IPS DF 19.7 (cell line): ENCODE measurements at places on chromosomes 16 and 17.

- no peak for DNase-seq
These were observed 27.2 kb downstream of the ZNF423 start for GRCh38 chr16:49828533-49829267.

DNA sequence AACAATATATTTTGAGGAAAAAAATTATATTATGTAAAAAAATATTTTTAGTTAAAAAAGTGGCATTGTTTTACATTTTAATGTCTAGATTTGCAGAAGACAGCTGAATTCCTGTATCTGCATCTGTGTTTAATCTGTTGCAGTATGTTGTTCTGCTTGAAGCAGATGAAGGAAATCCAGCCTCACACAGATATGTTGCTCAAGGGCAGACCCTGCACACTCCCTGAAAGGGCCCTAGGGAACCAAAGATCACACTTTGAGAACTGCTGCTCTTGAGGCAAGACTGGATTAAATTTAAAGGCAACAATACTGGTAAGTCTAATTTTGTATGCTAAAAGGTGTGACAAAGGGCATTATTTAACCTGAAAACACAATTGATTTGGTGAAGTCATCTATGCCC is 16.4 kb upstream of the SLC6A4 start:
- no peak for DNase-seq

GRCh38 chr16:82867485-82867884 is 240.7 kb downstream of the CDH13 start:
- DNase-seq, result no peak

DNA sequence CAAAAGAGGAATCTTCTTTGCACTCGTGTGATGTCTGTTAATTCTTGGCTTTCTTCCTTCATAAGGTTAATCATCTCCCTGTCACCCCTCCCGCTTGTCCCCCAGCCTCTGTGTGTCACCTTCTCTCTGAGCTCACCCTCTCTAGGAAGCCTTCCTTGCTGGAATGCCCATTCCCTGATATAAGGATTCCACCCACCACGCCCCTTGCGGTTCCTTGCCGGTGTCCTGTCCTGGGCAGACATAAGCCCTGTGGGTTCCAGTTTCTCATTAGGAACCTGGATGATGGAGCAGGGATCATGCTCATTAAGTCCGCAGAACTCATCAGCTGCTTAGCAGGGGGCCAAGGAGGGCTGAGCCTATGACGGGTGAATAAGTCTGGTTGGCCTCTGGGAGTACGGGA is 559.3 kb downstream of the MAF start:
- no peak for DNase-seq

- no peak for DNase-seq
These were observed 22.5 kb upstream of the CMTR2 start for GRCh38 chr16:71311553-71312158.

GRCh38 chr17:4796552-4796920 is 572 bp downstream of the PSMB6 start:
- no peak for DNase-seq

DNA sequence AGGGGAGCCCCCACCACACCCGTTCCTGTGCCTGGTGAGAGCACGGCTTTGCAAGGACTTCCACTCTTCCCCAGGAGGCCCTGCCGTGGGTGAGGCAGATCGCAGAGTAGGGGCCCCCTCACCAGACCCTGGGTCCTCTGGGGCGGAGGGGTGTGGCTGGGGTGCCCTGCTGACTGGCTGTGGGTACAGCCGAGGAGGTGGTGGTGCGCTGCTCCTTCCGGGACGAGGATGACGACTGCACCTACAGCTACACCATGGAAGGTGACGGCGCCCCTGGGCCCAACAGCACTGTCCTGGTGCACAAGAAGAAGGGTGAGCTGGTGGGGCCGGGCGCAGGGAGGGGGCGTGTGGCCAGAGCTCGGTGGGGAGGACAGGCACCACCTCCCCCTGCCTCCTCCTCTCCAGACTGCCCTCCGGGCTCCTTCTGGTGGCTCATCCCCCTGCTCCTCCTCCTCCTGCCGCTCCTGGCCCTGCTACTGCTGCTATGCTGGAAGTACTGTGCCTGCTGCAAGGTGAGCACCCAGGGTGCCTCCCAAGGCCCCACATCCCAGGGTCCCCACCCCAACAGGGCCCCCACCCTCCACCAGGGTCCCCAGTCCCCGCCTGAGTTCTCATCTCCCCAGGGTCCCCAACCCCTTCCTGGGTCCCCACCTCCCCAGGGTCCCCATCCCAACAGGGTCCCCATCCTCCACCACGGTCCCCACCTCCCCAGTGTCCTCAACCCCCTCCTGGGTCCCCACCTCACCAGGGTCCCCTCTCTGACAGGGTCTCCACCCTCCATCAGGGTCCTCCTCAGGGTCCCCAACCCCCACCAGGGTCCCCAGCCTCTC is 16.1 kb downstream of the ITGB4 start:
- no peak for DNase-seq

DNA sequence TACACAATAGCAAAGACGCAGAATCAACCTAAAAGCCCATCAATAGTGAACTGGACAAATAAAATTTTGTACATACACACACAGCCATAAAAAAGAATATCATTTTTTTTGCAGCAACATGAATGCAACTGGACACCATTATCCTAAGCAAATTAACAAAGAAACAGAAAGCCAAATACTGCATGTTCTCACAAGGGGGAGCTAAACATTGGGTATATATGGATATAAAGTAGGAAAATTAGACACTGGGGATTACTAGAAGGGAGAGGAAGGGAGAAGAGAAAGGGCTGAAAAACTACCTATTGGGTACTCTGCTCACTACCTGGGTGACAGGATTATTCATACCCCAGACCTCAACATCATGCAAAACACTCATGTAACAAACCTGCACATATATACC is 28.2 kb downstream of the ADAMTS18 start:
- DNase-seq, result no peak

DNA sequence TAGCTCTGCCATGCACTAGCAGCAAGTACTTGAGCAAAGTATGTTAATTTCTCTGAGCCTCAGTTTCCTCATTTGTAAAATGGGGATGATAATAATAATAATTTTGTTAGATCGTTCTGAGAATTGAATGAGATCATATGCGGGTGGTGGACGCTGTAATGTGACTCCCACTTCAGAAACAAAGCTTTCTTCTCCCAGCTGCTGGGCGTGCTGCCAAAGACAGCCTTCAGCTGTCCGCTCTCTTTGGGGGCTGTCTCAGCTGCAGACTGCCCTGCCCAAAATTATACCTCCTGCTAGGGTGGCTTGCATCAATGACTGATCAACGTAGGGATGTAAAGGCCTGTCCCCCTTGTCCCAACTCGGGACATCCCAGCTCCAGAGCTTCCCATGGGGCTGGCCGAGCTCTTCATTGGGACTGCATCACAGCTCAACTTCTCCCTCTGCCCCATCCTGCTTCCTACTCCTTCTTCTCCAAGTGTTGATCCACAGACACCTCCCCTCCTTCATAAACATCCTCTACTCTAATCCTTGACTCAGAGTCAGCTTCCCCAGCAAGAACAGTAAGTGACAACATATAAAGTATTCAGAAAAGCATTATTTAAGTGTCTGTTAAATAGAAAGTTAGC is 30.7 kb upstream of the CDH5 start:
- no peak for DNase-seq

GRCh38 chr17:51128076-51128475 is 7.4 kb upstream of the SPAG9 start:
- no peak for DNase-seq

DNA sequence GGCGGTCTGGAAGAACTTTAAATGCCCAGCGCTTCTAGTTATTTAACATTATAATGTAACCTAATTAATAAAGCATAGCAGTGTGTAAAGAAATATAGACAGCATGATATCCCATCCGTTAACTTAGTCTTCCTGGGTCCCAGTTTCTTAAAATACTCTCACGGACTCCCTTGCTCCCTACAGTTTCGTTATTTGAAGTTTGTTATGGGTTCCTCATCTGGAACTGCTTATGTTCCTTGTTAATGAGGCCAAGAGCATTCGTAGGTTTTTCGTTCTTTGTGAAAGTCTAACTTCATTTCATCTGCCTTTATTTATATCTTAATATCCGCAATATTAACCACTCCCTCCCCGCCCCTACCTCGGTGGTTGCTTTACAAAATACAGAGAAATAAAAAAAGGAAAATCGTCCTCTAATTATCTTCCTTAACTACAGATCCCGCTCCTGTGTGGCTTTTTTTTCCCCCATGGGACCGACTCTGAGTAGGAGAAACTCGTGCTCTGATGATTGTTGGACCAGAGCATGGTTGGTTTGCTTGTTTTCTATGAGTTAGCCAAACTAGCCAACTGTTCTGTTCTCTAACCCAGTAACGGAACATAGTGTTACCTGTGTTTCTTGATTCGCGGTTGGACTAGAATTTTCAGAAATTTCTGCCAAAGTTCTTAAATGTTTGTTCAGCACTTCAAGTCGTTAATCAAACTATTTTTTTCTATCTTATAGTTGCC is 863 bp downstream of the ADPRM start:
- no peak for DNase-seq

GRCh38 chr17:81839301-81839700 is 4.5 kb upstream of the PPP1R27 start:
- no peak for DNase-seq

GRCh38 chr16:83779886-83780285 is 27.9 kb upstream of the HSBP1 start:
- DNase-seq, result no peak

DNA sequence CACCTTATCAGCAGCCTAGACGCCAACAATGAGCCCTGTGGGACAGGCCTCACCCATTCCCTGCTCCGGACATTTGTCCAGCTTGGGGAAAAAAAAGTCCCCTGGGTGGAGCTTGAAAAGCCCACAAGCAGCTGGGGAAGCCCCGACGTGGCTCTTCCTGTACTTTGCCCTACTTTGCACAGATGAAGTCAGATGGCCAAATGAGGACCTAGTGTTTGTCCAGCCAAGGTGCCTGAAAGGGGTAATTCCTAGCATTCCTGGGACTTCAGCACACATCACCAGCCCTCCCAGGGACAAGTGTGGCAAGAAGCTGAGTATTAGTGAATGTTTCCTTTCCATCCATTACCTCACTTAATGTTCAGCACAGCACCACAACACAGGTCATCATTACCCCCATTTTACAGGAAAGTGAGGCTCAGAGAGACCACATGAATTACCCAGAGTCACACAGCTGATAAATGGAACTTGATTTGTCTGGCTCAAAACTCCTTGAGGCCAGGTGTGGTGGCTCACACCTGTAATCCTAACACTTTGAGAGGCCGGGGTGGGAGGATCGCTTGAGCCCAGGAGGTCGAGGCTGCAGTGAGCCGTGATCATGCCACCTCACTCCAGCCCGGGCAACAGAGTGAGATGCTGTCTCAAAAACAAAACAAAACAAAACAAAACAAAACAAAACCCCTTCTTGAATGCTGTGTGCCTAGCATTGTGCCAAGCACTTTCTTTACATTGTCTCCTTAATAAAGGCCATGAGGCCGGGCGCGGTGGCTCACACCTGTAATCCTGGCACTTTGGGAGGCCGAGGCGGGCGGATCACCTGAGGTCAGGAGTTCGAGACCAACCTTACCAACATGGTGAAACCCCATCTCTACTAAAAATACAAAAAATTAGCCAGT is 19.9 kb upstream of the PLLP start:
- no peak for DNase-seq

- no peak for DNase-seq
These were observed 252.9 kb upstream of the XYLT1 start for GRCh38 chr16:17723531-17724134.

DNA sequence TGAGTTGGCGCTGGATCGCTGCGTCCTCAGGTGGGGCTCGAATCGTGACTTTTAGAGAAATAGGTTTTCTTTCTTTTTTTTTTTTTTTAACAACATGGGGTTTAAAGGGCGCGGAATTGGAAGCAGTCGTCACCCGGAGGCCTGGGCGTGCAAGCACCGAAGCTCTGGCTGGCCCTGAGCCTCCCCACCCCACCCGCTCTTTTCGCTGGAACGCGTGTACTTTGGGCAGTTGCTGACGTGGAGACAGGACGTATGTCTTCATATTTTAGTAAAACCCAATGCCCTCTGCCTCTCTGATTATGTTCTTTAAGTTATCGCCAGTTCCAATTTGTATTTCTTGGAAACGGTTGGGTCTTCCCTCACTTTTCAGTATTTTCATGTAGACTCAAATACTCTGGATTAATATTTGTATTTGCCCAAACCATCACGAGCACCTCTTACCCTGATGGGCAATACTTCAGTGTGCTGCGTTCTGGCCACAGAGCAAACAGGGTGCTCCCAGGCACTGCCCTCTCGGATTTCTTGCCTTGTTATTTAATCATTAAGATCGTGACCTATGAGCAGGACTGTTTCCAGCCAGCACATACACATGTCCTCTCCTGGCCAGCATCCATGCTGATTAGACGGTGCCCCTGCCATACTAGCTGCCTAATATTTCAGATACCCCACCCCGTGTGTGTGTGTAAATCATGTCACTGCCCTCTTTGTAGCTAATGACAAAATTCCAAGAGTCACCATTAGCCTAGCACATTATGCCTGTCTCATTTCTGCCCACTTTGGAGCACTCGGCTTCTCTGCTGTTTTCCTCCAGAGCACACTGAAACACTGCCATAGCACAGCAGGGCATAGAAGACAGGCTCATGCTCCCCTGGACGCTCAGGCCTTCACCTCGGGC is 805 bp upstream of the C16orf95 start:
- DNase-seq, result no peak

GRCh38 chr17:37605813-37606505 is 3.3 kb downstream of the SYNRG start:
- no peak for DNase-seq

DNA sequence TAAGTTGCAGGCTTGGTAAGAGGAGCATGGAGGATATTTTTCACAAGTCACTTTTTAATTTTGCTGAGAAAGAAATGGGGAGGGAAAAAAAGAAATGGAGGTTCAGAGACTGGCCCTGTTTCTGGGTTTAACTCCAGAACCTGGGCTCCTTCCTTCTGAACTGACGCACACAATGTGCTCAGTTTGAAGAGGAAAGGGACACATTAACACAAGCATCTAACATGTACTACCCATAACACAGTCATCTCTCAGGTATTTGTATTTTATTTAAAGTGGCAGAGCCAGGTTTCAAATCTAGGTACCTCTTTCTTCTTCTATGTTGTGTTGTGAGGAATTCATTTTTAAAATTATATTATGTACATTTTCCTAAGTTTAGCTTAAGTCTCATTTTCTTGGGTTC is 5.3 kb upstream of the TMEM100 start:
- no peak for DNase-seq

DNA sequence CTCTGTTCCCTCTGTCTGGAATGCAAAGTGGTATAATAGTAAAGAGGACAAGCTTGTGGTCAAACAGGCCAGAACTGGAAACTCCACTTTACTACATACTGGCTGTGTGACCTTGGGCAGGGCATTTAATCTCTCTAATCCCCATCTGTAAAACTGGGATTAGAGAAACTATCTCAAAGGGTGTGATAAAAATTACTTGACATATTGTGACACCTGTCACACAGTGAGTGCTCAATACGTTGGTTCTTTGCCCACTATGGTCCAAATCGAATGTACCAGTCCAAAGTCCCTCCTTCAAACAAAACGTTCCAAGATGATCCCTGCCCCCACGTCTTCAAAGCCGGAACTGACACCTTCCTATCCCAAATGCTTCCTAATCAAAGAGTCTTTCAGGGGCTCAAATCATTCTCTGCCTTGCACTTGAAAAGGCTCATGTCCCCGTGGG is 734 bp downstream of the PGAP3 start:
- DNase-seq, result no peak
